Glutamatergic neuron (in vitro differentiated cells): ENCODE measurements at places on chromosomes 2 and 18.
A peak's percentile ranks its signal among the peaks of the same experiment; 100 is the strongest.

GRCh38 chr2:53786352-53786704, 425 bp downstream of the ASB3 start:
- DNase-seq = peak; percentile 33

DNA sequence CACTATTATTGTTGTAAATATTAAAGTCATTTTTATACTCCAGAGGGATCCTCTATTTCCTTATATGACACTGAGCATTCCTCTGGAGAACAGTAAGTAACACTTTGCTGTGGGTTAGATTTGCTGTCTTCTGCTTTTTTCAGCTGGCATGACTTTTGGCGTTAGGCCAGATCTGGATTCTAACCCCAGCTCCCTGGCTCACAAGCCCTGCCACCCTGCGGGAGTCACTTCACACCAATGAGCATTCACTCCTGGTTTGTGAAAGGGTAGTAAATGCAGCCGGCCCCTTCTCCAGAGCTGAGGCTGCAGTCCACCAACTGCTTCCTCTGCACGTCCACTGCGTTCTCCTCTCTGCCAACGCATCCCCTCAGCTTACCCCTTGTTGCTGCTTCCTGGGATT, 373.8 kb upstream of the RAB6C start:
- no peak for DNase-seq

DNA sequence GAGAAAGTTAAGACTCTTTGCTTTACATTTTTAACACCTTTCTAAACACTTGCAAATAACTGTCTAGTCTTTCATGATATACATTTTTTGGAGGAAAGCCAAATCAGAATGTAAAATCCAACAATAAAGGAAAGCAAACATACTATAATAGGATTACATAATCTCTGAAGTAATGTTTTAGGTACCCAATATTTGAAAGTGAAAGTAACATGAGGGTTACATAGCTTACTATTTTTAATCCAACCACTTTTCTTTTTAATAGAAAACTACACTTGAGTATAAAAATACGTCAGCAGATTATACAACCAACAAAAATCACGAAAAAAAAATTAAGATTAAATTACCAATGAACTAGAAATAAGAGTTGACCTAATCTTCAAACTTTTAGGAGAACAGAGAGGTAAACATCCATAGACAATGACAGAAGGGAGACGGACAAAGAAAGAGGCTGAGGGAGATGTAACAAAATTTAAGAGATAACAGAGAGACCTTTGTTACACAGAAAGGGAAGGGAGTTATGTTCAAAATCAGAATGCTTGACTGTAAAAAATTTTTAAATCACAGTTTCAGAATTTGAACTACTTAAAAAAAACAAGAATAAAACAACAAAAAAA, 150.0 kb downstream of the IKZF2 start:
- no peak for DNase-seq

DNA sequence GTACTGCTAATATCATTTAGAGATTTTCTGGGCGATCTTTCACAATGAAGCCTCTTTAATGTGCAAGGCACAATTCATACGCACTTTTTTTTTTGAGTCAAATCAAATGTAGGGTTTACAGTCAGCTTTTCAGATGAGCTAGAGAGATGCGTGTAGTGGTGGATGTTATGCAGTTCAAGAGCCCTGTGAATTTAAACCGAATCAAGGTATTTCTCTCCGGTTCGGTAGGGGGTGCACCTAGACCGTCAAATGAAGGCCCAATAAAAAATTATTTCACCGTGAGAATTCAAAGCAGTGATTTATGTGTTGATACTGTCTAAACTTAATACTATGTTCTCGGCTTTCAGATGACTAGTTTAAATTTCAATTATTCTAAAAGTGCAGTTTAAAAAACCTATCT, 1.1 kb downstream of the PTH2R start:
- DNase-seq = no peak

DNA sequence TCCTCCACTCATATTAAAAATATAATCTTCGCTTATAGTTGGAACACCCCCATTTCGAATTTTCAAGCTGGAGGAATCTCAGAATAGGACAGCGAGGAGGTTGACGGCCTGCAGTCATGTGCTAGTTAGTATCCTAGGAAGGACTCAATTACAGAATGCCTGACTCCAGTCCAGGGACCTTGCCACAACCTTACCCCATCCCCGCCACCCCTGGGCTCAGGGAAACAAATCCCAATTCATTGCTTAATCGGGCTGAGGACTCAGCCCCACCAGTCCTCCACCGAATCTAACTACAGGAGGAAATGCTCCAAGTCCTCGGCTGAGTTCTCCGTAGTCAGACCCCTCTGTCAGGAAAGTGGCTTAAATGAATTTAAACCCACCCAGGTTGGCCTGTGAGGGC, 31.7 kb upstream of the ZBTB7C start:
- no peak for DNase-seq

DNA sequence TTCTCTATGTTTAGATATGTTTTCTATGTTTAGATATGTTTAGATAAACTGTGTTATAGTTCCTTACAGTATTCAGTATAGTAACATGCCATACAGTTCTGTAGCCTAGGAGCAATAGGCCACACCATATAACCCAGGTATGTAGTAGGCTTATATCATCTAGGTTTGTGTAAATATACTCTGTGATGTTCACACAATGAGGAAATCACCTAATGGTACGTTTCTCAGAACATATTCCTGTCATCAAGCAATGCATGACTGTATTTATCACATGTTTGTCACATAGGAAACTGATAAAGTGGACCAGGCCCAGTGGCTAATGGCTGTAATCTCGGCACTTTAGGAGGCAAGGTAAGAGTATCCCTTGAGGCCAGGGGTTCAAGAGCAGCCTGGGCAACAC, 44.0 kb downstream of the RNF138 start:
- DNase-seq = no peak

DNA sequence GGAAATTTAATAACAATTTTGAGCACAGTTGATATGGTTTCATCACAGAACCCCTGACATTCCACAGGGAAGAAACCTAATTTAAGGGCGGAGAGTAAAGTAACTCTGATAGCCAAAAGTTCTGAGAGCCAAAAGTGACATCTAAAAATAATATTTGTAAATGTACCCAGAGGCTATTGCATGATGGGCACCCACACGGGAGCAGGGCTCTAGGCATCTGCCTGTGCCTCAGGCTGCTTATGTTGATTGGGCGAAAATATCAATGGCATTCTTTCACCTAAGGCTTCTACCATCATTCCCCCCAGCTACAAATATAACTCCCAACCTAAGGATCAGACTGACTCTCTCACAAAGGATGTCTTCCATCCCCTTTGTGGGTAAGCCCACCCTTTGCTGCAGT, 54.1 kb upstream of the PTPRM start:
- no peak for DNase-seq

GRCh38 chr2:236755278-236755840, 185.7 kb downstream of the ACKR3 start:
- DNase-seq = no peak

- no peak for DNase-seq
Observed at GRCh38 chr2:27729198-27729597, 42.3 kb upstream of the MRPL33 start.

DNA sequence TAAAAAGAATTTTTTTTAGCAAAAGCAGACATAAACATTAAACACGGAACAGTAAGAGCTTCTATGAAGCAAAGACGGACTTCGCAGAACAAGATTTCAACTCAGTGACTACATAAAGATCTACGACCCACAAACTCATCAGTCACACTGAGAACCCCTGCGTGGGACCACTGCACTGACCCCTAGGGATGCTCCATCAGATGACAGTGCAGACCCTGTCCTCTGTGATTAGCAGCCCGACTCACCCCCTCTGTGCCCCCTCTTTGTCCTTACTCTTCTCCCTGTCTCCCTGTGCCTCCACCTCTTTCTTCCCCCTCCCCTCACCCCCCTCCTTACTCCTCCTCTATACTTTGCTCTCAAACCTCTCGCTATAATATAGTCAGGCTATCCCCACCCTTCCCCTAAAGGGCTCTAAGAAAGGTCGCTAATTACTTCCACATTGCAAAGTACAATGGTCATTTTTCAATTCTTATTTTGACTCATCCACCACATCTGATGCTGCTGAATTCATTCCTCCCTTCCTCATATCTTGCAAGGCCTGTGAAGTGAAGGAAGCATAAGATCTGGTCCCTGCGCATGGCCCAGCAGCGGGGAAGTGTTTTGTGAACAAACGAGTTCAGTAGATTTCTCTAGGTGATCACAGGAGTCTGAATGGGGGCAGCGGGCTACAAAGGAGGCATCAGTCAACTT, 89.3 kb downstream of the CABYR start:
- no peak for DNase-seq

GRCh38 chr2:19299032-19299431, 59.4 kb downstream of the OSR1 start:
- DNase-seq = no peak

GRCh38 chr18:21912339-21913239, 172.0 kb downstream of the MIB1 start:
- no peak for DNase-seq

DNA sequence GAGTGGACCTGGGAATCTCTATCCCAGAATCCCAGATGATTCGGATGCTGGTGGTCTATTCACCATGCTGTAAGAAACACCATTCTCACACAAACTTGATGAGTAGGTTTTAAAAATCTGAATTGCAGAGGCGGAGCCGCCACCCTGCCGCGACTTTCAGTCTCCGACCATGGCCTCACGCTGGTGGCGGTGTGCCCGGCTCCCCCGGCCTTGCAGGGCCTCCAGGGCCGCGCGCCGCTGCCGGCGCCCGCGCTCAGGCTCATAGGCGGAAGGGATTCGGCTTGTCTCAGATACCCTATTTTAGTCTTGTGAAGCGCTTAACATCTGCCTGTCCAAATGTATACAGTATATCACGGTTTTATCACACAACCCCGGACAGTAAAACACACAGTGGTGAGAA, 2.6 kb upstream of the PPM1B start:
- DNase-seq = no peak

- DNase-seq = no peak
Observed at GRCh38 chr2:31802711-31803110, 208.1 kb downstream of the MEMO1 start.

DNA sequence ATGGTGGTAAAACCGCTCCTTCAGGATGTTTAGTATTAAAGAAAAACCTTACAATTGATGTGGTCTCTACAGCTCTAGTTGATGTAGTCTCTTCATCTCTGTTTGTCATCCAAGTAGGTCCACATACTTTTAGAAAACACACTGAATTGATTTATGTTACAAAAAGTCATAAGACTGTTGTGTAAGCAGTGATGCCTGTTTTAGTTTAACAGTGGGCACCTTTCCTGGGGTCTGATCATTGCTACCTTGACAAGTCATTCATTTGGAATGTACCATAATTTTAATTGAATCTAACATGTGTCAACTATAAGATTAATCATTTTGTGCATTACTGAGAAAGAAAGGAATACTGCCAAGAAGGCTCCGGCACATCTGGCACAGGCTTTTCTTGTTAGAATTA, 34.3 kb downstream of the GIGYF2 start:
- no peak for DNase-seq

GRCh38 chr2:10289352-10289751, 13.4 kb upstream of the HPCAL1 start:
- DNase-seq = no peak

- DNase-seq = no peak
Observed at GRCh38 chr2:100747551-100747950, 72.4 kb upstream of the NPAS2 start.

DNA sequence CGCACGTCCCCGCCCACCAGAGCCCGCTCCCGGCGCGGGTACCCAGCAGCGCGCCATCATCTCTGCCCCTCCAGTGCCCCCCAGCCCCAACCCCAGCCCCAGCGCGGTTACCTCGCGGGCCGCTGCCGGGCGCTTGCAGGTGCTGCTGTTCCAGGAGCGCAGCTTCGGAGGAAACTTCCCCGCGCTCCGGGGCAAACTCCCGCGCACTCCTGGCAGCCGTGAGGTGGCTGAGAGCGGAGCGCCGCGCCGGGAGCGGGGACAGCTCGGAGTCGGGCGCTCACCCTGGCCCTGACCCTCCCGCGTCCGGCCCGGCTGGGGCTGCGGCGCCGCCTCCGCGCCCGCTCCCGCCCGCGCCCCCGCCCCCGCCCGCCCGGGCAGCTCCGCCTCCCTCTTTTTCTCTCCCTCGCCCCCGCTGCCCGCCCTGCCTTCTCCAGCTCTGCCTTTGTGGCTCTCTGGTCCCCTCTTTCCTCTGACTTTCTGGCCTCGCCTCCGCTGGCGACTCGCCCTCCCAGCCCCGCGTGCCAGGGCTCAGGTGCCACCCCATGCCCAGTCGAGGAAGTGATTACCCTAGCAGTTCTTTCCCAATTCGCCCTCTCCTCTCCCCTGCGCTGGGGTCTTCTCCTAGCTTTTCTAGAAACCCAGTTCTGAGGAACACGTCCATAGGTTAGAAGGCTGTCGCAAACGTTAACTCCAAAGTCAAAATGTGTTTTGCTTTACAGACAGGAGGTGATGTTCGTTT, at the start of gene CHST9:
CHST9 (minus strand) TSS at position 284 of the 739 bp plus-strand sequence. CDS start 42,499 bp downstream, outside the sequence.
- DNase-seq = peak; percentile 53

GRCh38 chr18:46456691-46457090, 200.3 kb downstream of the LOXHD1 start:
- no peak for DNase-seq
